ENCODE measurements at places on chromosomes 6 and 20. TPM values are rescaled to one million over a fixed set of nuclear protein-coding genes. Genes with fewer than 3 reads are reported as not detected.

UFL1 gene
- total RNA-seq: 14.4 TPM

MAS1 gene
- total RNA-seq: not detected

OR14J1 gene
- total RNA-seq: not detected

IPCEF1 gene
- 0.98 TPM for total RNA-seq

DNA sequence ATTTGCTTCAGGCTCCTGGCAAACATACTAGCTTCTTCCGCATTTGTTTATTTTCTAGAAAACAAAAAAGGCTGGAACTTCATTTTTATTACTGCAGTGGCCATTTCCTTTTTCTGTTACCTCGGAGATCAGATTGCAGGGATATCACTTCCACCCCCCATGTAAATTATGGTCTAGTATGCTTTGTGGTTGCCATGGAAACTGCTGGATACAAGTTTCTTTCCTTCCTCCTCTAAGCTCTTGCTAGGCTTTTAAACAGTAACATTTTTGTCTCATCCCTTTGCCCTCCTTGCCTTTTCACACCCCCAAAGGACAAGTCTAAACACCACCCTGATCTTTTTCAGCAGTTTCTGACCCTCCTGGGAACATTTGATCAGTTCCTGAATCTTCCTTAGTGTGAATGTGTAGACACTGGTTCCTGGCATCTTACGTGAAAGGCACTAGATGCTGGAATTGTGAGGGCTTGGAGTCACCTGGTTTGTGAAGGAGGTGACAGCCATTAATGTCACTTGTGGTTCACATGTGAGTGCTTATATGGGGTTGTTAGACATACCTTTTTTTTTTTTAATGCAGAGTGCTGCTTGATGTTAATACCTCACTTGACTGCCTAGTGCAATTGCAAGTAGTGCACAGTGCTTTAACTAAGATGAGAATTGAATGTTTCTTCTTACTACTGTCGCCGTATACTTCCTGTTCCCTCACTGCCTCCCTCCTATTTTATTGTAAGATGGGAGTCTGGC lies 181.6 kb downstream of the JARID2 start:
- no peak for DNase-seq

- DNase-seq: no peak
Observed at GRCh38 chr6:105257340-105257739, 77.5 kb upstream of the POPDC3 start.

DNA sequence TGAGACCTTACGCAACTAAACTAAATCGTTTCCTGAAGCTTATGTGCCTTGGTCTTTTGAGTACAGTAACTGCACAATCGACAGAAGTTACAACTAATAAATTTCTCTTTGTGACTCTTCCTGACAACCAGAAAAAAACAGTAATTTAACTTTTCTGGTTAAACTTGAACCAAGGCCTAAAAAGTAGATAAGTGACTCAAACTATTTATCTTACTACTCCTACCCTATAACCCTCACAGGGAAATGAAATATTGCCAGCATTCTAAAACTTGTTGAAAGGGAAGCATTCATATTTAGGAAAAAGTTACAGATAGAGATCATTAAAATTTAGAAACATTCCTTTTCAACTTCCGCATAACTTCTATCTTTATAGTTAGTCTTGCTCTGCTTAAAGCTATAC lies 1034.4 kb downstream of the EYS start:
- no peak for DNase-seq

Measured in left lobe of liver (tissue), 2 donors.